ENCODE measurements at places on chromosomes 11 and 22.

- DNase-seq: no peak
Measured at GRCh38 chr22:24807284-24807950, 1.4 kb downstream of the SGSM1 start.

- DNase-seq: no peak
Measured at GRCh38 chr22:22469527-22469926, 39.0 kb downstream of the ZNF280B start.

DNA sequence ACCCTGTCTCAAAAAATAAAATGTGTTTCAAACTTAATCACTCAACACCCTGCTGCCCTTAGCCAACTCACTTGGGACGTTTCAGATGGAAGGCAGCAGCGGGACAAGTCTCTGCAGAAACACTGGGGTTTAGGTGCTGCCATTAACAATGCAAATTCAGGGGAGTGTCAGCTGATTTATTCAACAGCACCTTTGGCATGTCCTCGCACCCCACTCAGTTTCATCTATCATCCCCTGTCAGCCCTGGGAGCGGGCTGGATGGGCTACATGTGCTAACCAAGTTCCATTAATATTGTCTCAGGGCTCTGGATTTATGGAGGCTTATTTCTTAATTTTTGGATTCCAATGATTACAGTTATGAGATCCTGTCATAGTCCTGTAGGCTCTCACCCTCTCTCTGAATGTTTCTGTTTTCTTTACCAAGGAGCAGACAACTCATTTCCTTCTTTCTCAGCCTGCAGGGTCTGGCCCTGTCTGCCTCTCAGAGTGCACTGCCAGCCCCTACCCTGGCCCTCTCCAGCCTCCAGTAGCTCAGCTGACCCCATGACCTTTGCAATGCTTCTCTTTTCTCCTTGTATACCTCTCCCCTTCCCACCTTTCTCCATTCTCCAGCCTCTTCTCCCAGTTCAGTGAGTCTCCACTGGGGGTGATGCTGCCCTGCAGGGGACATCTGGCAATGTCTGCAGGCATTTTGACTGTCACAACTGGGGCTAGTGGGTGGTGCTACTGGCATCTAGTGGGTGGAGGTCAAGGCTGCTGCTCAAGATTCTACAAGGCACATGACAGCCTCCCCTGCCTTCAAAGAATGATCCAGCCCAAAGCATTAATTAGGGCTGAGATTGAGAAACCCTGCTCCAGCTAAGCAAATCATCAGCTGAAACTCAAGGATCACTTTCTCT, 79.0 kb downstream of the APIP start:
- DNase-seq: no peak

DNA sequence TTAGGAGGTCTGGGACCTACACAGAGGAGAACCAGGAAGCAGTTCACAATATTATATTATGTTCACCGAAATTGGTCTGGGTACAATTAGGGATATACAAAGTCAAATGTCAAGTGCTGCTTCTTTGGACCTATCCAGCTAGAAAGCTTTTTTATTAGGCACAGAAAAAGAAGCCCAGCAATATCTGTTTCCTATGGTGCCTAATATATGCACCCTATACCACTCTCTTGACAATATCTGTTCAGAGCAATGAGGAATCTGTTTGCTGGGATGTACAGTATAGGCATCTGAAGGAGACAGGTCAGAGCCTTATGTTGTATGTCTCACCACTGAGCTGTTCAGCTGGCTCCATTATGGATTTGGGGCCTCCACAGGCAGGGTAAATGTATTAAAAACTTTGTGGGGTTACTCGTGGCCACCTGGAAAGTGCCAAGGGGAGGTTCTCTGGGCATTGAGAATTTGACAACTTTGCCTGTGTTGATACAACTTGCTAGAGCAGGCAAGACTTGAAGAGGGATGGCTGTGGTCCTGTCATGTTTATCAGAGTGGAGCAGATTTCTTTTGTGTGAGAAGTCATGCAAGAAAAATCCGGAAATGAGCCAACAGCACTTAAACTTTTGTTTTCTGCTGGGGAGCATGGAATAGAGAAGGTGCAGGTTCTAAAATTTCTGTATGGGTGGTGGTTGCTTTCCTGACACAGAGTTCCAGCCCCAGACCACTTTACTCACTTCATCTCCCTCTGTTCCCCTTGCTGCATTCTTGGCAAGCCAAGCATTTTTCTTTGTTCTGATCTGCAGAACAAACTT, 10.1 kb downstream of the STIM1 start:
- peak; percentile 35 for DNase-seq

- no peak for DNase-seq
Measured at GRCh38 chr11:74676596-74676995, 54.6 kb downstream of the CHRDL2 start.

GRCh38 chr11:64752175-64752970, 7.4 kb downstream of the PYGM start:
- DNase-seq: no peak

GRCh38 chr11:11436715-11437313, 83.8 kb upstream of the CSNK2A3 start:
- no peak for DNase-seq

- DNase-seq: no peak
Measured at GRCh38 chr11:117603932-117604331, 193.1 kb downstream of the DSCAML1 start.

DNA sequence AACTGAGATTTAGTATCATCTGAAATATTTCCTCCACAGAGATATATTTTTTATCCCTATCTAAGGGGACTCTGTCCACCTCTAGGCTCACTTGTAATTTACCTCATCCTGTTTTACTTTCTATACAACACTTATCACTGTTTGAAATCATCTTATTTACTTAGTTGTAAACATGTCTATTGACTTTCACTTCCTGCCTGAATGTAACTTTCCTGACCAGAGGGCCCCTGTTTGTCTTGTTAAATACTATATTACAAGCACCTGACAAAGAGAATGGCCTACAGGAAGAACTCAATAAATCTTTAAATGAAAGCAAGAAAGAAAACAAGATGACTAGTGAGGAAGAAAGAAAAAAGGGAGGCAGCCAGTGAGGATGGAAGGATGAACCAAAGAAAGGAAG, 1727.5 kb downstream of the LRRC4C start:
- DNase-seq: no peak

GRCh38 chr11:60563553-60564235, 48.5 kb downstream of the MS4A13 start:
- no peak for DNase-seq

DNA sequence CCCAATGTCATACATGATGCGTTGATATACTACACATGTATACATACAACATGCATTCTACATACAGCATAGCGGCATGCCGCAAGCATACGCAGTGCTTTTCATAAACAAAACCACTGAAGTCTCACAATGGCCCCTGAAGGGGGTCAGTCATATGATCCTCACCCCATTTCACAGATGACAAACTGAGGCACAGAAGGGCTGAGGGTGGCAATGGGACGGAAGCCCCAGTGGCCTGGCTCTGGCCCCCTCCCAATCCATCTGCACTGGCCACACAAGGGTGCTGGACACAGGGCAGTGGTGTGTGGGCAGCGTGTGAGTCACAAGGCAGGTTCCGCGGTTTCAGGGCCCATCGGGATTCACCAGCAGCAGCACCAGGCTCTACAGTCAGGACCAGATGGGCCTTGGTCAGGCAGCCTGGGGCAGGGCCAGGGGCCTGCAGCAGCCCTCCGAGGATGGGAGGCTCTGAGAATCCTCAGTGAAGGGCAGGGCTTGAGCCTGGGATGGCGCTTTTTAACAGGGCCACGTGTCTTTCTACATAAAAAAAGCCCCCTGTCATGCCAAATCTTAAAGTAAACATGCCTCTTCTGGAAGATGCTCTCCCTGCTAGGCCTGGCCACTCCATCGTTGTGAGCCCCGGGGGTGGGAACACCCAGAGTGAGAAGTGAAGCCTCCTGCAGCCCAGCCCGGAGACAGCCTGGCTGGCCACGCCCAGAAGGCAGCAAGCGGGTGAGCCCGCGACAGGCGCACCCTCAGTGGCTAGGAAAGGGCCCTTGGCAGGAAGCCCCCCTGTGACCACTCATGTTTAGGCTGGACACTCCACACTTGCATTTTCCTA, 206.5 kb downstream of the CTTN start:
- no peak for DNase-seq

DNA sequence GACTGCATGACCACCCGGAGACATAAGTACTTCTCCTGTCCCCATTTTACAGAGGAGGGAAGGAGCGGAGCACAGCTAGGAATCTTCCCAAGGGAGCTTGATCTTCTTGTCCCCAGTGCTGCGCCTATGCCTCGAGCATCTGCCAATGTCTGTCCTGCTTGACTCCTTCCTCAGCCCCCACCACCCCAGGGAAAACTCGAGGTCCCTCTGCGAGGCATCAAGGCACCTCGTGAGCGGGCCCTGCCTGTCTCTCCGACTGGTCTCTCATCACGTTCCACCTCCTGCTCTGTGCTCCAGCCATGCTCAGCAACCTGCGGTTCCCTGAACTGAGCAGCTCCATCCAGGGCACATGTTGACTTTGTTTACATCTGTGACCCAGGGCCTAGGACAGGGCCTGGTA, 2.5 kb downstream of the NCF4 start:
- DNase-seq: no peak

DNA sequence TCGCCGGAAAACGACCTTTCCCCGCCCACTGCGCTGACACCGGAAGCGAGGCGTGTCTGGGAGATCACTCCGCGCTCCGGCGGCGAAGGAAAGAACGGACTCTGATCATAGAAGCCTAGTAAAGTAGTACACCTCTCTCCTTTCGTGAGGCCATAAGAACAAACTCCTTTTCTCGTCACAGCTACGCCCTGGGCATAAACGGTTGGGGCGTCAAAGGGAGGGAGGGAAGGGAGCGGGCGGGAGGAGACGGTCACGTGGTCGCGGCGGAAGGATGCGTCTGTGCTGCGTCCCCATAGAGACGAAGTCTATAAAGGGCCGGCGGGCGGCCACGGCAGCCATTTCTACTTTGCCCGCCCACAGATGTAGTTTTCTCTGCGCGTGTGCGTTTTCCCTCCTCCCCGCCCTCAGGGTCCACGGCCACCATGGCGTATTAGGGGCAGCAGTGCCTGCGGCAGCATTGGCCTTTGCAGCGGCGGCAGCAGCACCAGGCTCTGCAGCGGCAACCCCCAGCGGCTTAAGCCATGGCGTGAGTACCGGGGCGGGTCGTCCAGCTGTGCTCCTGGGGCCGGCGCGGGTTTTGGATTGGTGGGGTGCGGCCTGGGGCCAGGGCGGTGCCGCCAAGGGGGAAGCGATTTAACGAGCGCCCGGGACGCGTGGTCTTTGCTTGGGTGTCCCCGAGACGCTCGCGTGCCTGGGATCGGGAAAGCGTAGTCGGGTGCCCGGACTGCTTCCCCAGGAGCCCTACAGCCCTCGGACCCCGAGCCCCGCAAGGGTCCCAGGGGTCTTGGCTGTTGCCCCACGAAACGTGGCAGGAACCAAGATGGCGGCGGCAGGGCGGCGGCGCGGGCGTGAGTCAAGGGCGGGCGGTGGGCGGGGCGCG, at the start of gene ATF4:
ATF4 (plus strand) TSS at position 337 of the 880 bp plus-strand sequence. CDS start 884 bp downstream, outside the sequence.
- no peak for DNase-seq

GRCh38 chr11:127521413-127521812, 520.8 kb upstream of the KIRREL3 start:
- no peak for DNase-seq

- no peak for DNase-seq
Measured at GRCh38 chr22:16958475-16958874, 49.5 kb downstream of the GAB4 start.

GRCh38 chr11:76653674-76654284, 16.8 kb downstream of the LRRC32 start:
- DNase-seq: peak; percentile 61

DNA sequence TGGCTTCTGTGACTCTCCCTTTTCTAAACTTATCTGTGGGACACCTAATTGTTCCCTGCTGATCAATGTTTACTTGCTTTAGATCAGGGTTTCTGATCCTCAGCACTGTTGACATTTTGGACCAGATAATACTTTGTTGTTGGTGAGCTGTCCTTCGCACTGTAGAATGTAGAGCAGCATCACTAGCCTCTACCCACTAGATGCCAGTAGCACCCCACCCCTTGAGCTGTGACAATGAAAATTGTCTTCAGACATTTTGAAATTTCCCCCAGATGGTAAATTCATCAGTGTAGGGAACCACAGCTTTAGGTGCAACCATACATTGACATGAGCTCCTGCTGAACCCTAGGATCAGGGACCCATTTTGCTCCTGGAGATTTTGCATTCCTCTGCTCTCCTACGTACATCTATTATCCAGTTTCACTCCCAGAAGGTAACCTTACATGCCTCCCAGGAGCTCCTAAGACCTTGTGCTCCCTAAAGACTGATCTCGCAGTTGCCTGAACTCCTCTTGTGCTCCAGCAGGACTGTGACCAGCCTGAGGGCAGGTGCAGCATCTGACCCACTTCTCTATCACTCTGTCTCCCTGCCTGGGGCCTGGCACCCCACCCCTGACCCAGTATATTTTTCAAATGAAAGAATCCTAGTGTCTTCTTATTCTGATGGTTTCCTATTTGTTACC, 107.8 kb downstream of the FAR1 start:
- DNase-seq: no peak

DNA sequence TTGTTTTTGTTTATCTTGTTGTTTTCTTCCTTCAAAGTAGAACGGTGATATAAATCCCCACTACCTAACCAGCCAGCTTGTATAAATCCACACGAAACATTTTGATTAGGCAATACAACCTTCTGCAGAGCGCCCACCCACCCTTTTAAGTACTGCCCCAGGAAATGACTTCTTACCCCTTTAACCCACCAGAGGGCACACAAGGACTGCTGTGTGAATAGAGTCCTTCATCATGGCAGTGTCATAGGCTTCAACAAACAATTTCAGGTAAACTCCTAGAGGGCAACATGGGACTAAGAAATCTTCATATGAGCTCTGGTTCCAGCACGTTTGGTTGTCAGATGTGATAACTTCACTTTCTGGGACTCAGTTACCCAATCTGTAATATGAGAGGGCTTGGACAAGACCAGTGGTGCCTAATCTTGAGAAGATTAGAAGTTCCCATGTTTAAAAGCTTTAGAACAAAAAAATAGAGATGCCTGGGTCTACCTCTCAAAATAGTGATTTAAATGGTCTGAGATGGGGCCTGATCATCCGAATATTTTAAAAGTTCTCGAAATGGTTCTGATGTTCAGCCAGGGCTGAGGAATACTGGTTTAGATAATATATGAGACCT, 56.1 kb downstream of the PIWIL4 start:
- DNase-seq: peak; percentile 71

DNA sequence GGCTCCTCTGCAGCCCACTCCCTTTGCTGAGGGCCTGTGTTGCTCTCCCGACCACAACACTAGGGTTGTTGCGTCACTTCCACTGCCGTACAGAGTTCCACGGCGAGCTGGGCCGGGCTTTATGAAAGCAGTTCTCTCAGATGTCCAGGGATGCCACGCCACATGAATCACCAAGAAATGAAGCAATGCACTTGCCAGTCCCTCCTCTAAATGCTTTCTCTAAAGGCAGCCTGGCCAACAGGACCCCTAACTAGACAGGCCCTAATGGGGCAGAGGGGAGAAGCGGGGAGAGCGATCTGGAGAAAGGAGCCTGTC, 188.7 kb downstream of the CTTN start:
- DNase-seq: no peak

- peak; percentile 29 for DNase-seq
Measured at GRCh38 chr11:79237703-79238102, 203.1 kb downstream of the TENM4 start.

DNA sequence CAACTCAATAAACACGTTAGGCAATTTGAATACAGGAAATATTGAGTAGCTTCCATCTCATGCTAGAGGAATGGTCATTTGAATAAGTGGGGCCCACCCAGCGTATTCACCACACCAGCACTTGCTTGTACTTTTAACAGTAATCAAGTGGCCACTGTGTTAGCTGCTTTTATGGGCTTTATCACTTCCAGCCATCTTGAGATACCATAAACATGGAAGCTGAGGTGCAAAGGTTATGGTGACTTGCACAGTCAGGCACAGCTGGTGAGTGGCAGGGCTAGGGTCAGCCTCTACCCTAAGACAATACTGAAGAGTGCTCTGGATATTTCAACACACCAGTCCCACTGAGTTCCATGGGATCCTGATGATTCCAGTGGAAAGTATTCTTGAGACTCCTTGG, 6.7 kb downstream of the JOSD1 start:
- no peak for DNase-seq
